Stimulated activated CD4-positive, alpha-beta T cell treated with anti-CD3 and anti-CD28 coated beads, Interleukin-1b, Interleukin-23, amount 100 ng/mL, for 24 hours (primary cell): ENCODE measurements at places on chromosomes 3 and 15.
A peak's percentile ranks its signal among the peaks of the same experiment; 100 is the strongest.

DNA sequence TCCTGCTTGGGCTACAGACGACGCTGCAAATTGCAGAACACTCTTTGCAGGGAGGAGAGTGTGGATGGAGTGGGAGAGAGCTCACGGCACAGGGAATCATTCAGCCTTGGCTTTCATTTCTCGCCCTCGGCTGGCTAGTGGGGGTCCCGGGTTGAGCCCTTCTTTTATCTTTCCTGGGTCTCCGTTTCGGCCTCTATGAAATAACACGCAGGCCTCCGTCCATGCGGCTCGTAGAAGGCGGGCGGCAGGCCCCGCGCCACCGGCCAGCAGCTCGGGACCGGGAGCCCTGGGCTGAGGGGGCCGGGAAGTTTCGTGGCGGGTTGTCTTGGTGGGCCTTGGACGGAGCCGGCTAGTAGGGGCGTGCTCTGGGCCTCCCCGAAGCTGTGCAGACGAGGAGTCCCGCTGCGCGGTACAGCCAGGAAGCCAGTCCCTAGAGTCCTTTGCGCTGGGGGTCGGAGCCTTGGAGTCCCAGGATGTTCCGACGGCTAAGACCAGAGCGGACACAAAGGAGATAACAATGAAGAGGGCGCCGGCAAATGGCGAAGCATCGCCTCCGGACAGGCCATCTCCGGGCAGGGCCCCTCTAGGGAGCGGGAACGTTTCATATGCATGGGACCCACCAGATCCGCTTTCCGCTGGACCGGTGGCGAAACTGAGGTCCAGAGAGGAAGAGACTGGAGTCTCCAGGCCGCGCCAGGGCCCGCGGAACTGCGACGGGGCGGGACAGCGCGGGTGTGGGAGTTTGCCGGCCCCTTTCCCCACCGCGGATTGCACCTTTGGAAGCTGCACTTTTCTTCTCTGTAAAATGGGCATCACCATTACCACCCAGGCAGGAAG lies 4.3 kb downstream of the RNU6-1 start:
- DNase-seq = no peak

GRCh38 chr3:48415251-48415953 lies 14.5 kb downstream of the PLXNB1 start:
- no peak for DNase-seq

- no peak for DNase-seq
These were observed 51.9 kb downstream of the ARHGAP31 start for GRCh38 chr3:119346076-119346496.

DNA sequence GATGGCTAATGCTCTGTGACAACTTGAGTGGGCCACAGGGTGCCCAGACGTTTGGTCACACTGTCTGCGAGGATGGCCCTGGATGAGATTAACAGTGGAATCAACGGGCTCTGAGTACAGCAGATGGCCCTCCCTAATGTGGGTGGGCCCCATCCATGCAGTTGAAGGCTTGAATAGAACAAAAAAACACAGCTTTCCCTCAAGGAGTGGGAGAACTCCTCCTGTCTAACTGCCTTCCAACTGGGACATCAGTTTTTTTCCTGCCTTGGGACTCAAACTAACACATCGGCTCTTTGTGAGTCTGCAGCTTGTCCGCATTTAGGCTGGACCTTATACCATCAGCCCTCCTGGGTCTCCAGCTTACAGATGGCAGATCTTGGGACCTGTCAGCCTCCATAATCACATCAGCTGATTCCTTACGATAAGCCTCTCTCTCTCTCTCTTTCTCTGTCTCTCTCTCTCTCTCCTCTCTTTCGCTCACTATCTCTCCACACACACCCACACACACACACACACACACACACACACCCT lies 20.8 kb downstream of the FAM174B start:
- no peak for DNase-seq

DNA sequence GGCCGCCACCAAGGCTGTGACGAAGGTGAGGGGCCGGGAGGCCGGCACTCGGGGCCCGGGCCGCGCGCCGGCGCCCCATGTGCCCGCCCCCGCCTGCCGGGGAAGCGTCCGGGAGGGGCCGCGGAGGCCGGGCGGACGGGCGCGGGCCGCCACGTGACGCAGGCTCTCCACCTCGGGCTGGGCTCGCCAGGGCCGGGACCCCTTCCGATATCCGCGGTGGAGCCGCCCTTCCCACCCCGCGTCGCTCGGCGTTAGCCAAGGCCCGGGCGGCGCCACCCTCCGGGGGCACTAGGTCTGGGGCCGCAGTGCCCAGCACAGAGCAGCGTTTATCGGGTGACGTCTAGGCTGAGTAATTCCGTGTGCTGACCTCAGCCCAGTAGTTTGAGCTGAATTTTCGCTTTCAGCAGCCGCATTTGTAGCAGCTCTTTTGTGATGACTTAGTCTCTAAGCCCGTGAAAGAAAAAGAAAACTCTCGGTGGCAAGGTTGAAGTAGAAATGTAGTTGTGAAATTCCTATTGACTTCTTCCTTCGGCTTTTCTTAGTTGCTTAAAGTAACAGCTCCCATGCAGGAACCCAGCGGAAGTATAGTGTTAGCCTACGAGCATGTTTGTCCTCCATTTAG lies 885 bp downstream of the CDV3 start:
- peak; percentile 54 for DNase-seq

DNA sequence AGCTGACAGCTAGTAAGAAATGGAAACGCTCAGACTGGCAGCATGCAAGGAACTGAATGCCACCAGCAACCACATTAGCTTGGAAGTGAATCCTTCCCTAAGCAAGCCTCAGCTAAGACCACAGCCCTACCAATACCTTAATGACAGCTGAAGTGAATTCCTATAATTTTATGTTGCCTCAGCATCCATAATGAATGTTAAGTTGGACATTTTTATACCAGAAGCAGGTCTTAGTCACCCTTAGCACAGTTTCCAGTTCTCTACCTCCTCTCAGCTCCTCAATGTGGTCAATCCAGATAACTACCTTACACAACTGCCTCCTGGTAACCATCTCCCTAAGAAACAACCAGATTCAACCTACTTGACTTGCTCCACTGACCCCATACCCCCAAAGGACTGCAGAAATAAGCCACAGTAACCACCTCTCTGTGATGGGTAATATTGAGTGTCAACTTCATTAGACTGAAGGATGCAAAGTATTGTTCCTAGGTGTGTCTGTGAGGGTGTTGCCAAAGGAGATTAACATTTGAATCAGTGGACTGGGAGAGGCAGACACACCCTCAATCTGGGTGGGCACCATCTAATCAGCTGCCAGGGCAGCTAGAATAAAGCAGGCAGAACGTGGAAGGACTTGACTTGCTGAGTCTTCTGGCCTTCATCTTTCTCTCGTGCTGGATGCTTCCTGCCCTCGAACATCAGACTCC lies 33.5 kb downstream of the NEDD4 start:
- DNase-seq = no peak

DNA sequence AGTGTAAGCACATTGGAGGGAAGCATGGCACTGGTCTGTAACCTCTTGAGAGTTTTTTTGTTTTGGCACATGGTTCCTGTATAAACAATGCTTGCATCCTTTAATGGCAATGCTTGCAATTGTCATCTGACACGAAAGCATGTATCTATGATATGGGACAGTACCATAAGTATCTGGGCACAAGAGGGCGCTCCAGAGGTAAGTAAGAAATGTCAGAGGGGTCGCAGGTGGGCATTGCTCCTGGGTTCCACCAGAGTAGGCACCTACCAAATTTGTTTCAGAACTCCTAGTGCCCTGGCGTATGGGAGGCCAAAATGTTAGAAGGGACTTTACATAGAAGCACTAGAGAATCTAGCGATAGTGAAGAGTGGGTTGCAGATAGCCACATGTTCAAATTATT lies 58.7 kb upstream of the BCHE start:
- DNase-seq = no peak

DNA sequence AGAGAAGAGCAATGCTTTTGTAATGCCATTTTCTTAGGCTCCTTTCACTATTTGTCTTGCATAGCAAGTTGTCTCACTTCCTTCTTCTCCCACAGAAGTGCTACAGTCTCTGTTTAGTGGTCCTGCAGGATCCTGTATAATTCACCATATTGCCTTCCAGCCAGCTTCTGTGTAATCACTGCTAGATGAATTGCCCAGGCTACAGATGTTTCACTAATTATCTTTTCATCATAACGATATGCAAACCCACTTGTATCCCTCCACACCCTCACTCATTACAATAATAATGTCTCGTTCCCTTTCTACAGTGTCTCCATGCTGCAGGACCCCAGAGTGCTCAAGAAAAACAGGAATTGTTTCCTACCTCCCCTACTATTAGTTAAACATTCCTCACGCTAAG lies 402.9 kb downstream of the TBL1XR1 start:
- no peak for DNase-seq

DNA sequence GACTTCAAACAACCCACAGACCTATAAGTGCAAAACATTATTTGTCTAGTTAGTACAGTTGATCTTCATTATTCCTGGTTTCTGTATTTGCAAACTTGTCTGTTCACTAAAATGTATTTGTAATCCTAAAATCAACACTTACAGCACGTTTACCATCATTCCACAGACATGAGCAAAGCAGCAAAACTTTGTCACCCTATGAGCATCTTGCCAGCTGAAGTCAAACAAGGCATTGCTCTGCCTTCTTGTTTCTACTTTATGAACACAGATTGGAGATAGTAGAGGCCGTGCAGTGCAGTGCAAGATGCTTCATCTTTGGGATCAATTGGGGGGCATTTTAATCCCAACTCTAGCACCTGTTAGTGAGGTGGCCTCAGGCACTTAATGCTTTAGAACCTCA lies 202.1 kb downstream of the NLGN1 start:
- DNase-seq = no peak
